ENCODE measurements at places on chromosomes 3 and 15.

- no peak for DNase-seq
Observed at GRCh38 chr3:196661400-196661799, 21.9 kb downstream of the NRROS start.

DNA sequence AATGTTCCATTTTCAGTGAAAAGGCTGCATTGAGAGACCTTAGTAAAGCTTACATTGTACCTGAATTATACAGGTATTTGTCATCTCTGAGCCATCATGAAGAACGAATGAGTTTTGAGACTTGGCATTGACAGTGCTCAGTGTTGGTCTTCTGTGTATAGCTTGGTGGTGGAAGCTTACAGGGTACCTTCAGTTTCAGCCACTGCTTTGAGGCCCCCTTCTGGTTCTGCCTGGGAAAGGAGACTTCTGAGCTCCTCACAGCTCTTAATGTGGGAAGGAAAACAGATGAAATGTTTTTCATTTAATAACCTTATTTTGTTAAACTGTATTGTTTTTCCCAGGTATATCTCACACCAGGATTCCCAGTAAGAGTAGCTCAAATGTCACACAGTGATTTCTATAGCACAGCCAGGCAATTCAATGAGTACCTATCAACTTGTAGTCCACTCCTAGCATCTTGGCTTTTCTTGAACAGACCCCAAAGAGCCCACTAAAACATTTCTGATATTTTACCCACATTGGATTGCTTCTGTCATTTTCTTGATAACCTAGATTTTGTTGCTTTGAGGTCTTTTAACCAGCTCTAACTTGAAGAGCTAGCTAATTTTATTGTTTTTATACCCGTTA is 5.6 kb downstream of the SERPINI1 start:
- peak; percentile 13 for DNase-seq

DNA sequence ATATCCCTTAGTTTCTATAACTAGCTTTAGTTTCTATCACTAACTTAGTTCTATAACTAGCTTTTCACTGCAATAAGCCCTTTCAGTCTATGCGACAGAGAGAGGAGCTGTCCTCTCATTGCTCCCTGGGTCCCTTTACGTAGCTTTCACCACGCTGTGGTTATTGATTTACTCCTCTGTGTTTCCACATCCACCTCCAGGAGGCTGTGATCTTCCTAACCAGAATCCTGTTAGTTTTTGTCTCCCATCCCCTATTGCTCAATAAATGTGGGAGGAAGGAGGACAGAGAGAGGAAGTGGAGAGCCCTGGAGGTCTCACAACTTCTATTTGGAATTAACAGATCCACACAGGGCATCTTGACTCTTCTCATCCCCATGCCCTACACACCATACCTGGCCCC is 1036.1 kb downstream of the MCTP2 start:
- no peak for DNase-seq

DNA sequence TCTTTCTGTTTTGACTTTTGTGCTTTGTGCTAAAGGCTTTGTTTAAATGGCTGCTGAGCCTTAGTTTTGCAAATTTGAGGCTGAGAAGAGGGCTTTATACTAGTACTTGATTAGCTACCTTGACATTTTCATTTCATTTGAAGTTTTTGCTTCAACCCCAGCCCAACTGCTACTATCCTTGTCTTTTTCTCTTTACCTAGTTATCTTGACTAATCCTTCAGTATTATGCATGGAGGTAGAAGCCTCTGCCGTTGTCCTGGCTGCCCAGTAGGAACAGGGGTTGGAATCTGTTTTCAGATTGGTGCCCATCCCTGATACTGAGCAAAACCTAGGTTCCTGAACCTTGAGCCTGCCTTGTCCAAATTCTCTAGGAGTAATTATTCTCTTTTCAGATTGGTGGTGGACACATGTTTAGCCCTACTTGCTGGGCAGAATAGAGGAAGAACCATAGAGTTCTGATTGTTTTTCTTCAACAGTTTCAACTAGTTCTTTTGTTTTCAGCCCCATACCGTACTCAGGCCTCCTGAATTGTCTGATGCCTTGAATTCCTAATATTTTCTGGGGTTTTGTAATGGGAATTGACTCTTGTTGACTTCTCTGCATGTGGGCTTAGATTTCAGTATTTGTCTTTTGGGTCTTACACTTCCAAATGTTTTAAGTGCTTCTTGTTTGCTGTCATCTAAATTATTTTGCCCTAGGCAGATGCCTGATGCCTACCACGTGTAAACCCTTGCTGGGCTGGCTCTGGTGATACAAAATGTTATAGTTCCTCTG is 143.2 kb downstream of the DOCK3 start:
- DNase-seq = no peak

GRCh38 chr15:85837011-85837433 is 42.3 kb upstream of the KLHL25 start:
- DNase-seq = no peak

- DNase-seq = no peak
Observed at GRCh38 chr3:188779281-188779980, 392.3 kb upstream of the TPRG1 start.

DNA sequence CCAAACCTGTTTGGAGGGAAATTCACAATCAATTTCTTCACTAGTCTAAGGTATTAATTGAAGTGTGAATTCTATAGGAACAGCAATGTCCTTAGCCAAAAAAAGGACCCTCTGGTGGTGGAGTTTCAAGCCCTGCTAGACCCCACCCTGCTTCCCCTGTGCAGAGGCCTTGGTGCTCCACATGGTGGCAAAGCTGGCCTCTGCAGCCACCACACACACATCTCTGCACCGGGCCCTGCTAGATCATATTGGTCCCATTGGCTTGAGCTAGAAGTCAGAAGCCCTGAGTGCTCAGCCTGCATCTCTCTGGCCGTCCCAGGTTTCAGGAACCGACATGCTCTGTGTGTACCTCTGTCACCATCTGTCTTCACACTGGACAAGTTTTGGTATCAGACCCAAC is 220.9 kb upstream of the TRIM42 start:
- DNase-seq = no peak

DNA sequence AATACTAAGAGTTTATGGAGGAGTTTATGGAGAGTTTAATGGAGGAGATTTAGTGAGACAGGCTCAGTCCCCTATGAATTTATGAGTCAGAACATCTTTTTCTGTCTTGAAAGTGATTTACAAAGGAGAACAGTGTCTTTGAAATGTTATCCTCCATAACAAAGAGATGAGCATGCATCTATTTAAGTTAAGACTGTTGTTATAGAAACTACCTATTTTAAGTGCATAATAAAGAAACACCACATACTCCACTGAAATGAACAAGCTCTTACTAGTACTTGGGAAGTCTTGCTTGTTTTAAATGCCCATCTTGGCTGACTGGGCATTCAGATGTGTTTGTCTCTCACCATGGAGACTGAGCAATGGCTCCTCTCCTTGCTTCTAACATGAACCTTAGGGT is 118.7 kb upstream of the ACP3 start:
- DNase-seq = no peak

DNA sequence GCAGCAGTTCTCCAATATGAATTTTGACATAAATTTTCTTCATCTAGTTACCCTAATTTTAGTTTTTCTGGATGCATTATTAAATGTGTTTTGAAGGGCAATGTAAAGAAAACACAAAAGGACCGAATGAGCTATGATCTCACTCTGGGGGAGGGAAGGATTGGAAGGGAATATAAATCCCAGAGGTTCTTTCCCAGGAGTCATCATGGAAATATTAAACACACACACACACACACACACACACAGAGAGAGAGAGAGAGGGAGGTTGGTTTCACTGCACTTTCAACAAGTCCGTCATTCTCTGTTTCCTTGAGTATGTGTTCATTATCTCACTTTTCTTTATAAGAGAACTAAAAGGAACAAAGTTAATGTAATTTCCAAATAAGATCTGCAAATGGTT is 70.7 kb upstream of the DCBLD2 start:
- no peak for DNase-seq

- DNase-seq = no peak
Observed at GRCh38 chr3:187969581-187969950, 184.4 kb upstream of the LPP start.

DNA sequence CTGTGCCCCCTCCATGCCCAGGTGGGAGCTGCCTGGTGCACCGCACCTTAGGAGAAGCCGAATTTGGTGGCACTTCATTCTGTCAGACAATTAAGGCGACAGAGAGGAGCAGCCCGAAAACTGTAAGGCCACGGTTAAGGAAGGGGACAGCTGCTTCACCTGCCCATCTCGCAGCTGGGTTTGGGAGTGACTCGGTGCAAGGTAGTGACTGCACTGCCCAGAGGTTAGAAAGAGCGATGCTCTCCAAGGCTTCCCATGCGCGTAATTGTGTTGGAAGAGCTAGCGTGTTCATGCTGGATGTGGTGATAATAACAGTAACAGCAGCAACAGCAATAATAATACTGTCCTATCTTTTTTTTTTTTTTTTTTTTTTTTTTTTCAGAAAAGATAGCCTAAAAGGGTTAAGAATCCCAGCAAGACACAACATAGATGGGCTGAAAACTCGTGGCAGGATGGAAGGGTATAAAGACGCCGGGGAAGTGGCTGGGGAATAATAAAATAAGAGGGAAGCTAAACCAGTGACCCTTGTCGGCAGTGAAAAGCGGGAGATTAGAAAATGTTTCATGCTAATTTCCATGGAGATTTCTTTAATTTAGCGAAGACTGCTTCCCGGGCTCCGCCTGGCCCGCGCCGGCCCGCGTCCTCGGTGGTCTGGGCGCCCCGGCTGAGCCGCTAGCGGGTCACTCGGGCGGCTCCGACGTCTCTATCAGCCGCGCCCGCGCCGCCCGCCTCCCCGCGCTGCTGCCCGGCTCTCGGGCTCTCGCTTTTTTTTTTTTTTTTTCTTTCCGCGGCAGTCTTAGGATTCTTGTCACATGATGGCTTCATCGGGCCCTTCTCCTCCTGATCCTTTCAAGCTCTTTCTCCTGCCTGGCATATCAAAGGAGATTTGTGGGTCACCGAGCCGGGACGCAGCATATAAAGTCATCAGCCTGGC is 617.1 kb downstream of the NR2F2 start:
- no peak for DNase-seq

DNA sequence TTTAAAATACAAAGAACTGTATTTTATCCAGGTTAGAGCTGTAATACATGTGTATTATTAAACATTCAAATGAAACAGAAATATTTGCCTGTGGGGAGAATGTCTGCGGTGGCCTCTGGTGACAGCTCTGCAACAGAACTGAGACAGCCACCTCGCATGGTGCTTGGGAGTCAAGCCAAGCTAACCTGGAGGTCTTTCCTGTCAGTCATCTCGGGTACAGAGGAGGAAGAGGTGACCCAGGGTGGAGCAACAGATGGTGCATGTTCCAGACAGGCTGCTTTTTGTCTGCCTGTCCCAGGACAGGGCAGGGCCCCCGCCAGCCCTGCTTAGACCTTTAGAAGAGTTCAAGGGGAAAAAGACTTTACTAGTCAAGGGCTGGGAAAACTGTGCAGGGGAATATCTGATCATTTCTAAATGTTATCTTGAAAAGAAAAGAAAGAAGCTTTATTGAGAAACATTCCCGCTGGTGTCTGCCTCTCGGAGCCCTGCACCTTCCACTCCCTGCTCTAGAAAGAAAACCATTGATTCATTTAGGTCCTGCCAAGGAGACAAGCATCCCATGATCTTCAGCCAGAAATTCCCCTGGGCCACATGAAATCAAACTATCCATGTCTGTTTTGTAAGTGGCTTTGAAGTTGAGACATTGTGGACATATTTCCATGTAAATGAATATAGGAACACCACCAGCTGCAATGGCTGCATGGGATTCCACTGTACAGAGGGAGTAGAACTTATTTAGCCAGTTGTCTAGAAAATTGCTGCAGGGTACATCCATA is 5.5 kb upstream of the NR2E3 start:
- no peak for DNase-seq
